NCI-H2171 (cell line): ENCODE measurements at places on chromosomes 3 and 15.
A peak's percentile ranks its signal among the peaks of the same experiment; 100 is the strongest.

GRCh38 chr3:33746416-33747116 lies 28.5 kb upstream of the CLASP2 start:
- no peak for DNase-seq

GRCh38 chr15:59177317-59177660 lies 29.4 kb upstream of the LDHAL6B start:
- no peak for DNase-seq

GRCh38 chr3:192933779-192934460 lies 16.3 kb upstream of the MB21D2 start:
- DNase-seq: no peak

- no peak for DNase-seq
Measured at GRCh38 chr15:75198560-75199356, 2.9 kb upstream of the C15orf39 start.

- no peak for DNase-seq
Measured at GRCh38 chr3:40766396-40766795, 241.6 kb downstream of the ZNF621 start.

GRCh38 chr3:172276103-172276502 lies 172.2 kb downstream of the GHSR start:
- DNase-seq: no peak

- DNase-seq: peak; percentile 32
Measured at GRCh38 chr15:96327155-96327741, 3.3 kb upstream of the NR2F2 start.

- DNase-seq: no peak
Measured at GRCh38 chr15:39357480-39358268, 223.2 kb upstream of the THBS1 start.

GRCh38 chr3:138389841-138390581 lies 41.6 kb downstream of the MRAS start:
- no peak for DNase-seq

GRCh38 chr3:154182322-154182922 lies 61.2 kb downstream of the ARHGEF26 start:
- DNase-seq: peak; percentile 28

DNA sequence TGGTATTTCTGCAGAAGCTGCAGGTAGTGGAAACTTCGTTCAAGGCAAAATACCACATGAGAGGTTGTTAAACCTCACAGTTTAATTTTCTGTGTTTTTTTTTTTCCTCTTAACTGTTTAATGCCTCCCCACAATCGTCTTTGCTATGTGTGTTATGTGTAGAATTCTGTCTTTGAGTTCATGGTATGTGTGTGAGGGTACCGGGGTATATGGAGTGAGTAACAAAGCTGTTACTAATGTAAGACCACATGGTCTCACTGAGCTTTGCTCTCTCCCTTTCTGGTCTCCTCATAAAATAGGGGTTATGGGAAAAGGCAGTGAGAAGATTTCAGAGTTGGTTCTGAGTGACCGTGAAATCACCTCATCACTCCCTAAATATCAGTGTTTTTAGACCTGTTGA lies 143.6 kb downstream of the USP13 start:
- no peak for DNase-seq

- no peak for DNase-seq
Measured at GRCh38 chr15:27408428-27408827, 437.4 kb downstream of the GABRG3 start.

DNA sequence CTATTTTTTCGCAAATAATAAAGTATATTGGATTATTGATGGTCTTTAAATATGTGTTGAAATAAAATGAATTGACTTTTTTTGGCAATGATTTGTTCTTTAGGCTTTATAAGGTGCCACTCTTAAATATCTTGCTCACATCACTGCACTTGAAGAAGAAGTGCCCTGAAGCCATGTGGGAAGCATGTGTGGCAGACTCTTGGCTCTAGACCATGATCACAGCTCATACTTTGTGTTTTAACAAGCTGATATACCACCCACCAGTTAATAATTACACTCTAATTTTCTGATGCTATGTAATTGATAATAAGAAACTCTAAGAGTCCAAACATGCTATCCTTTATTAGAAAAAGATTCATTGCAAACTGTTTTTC lies 52.1 kb upstream of the TGFBR2 start:
- DNase-seq: no peak

DNA sequence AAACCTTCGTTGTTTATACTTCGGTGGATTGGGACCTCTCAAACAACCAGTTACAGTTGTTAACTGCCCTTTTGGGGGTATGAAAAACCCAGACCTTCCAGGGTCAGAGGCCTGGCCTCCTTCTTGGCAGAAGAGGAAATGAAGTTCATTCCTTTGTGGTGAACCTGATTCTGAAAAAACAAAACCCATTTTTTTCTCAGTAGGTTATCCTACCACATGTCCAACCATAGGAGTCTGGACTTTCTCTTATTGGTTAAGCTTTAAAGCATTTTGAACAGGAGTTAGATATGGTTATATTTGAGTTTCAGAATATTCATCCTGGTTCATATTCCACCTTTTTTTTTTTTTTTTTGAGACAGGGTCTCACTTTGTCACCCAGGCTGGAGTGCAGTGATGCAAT lies 7.2 kb upstream of the LACTB start:
- DNase-seq: no peak

GRCh38 chr15:99268431-99268830 lies 17.1 kb downstream of the LRRC28 start:
- no peak for DNase-seq

DNA sequence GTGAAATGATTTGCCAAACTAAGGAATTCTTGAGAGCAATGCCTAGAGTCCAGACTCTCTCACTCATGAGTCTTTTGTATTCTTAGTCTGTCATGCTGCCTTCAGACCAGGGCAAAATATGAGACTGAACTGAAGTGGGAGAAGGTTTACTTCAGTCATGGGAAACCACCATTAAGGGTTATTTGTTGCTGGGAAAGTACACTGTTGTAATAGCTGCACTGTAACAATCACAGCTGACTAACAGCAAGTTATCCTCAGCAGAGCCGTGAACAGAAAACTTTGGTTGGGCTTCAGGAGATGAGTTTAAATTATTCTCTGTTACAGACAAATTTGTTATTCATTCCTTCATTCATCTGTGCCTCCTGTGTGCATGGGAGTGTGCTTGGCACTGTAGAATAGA lies 258.5 kb downstream of the ROBO2 start:
- no peak for DNase-seq

DNA sequence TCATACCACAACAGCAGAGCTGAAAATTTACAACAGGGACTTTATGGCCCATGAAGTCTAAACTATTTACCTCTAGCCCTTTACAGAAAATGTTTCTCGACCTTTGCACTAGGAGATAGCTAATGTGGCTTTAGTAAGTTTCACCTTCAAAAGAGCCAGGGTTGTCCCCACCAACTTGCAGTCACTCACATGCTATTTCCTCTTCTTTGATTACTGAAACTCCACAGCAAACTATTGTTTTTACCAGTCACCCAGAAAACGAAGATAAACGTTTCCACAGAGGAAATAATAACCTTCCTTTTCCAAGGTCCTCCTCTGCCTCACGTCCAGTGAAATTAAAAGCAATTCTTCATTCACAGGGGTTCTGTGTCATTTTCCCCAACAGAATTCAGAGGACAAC lies 48.2 kb downstream of the WWTR1 start:
- no peak for DNase-seq

DNA sequence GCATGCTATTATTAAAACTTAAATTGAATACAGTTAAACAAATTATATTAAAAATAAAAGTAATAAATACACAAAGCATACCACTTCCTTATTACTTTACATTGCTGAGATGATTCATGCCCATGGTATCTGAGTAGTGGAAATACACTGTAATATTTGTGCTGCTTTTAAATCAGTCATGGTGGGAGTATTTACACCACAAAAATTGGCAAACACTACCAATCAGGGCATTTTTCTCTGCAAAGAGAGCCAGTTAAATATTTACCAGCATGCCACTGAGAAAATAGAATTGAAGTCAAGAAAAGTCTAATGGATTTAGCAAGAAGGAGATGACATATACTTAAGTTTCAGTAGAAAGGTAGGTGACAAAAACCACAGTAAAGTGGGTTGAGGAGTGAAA lies 19.6 kb downstream of the PPARG start:
- DNase-seq: no peak

DNA sequence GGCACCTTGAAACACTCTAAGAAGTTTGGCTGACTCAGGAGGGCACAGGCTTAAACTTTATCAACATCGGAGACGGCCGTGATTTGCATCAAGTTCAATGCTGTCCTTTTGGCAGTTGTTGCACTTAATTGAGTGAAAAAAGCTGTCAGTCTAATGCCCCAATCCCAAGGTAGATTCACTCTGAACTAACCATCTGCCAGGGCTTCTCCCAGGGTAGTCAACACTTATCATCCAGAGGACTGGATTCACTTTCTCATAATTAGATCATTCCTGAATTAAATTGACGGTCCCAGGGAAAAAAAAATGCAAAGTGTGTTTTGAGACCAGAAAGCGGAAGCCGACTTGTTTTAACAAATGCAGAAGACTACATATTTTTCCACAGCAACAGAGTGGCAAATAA lies 28.5 kb downstream of the RORA start:
- DNase-seq: peak; percentile 72

DNA sequence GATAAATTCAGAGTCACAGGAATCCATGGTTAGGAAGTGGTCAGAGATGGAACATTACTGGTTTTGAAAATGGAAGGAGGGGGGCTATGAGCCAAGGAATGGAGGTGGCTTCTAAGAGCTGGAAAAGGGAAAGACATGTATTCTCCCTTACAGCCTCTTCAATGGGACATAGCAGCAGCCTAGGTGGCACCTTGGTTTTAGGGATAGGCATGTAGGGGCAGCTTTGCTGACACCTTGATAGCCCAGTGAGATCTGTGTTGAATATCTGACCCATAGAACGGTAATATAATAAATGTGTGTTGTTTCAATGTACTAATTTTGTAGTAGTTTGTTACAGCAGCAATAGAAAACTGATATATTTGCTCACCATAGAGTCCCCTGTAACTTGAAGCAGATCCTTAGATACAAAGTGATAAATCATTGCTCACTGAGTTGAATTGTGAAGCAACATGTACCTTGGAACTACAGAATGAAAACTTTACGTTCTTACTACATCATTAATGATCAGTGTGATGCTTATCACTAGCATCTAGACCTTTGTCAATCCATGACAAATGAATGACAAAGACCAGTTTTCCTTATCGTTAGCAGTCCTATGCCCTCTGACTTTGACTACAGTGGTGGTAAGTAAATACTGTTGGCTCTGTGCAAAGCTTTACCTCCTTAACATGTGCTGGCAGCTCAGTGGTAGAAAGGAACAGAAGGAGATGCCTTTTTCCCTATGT lies 53.8 kb downstream of the TMEM45A start:
- no peak for DNase-seq

- no peak for DNase-seq
Measured at GRCh38 chr3:177724020-177724638, 526.8 kb upstream of the TBL1XR1 start.

- DNase-seq: no peak
Measured at GRCh38 chr3:166531730-166532129, 694.5 kb upstream of the BCHE start.

DNA sequence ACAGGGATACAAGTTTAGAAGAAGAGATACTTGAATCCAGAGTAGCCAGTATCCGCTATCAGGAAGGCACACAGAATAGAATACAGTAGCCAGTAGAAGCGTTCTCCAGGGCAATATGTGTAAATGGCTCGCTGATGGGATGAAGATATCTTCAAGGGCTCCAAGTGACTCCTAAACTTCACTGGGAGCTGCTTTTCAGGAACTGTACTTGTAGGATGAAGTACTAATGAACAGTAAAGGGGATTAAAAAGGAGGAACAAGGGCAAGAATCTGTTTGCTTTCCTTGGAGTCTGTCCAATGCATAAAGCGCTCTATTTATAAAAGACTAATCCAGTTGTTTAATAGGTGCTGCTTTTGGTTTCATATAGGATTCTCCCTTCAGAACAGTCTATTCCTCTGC lies 78.4 kb downstream of the THRB start:
- no peak for DNase-seq

- DNase-seq: peak; percentile 24
Measured at GRCh38 chr3:187616307-187616972, 53.8 kb downstream of the SST start.
